ENCODE measurements at places on chromosomes 4 and X.

GRCh38 chr4:7956270-7956808 is 16.7 kb upstream of the AFAP1 start:
- DNase-seq = peak; percentile 79

DNA sequence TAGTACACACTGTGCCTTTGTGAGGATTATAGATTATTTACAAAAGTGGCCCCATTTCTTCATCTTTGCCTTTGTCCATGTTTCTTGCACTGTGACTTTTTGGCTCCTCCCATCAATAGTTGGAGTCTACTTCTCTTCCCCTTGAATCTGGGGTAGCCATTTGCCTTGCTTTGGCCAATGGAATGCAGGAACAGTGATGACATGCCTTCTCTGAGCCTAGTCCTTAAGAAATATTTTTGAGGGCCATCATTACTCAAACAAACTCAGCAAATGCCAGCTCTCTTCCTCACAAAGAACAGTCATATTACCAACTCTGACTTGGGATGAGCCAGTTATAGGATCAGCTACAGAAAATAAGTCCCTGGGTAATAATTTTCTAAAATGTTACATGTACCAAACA is 189.6 kb downstream of the FRMPD4 start:
- DNase-seq = no peak

DNA sequence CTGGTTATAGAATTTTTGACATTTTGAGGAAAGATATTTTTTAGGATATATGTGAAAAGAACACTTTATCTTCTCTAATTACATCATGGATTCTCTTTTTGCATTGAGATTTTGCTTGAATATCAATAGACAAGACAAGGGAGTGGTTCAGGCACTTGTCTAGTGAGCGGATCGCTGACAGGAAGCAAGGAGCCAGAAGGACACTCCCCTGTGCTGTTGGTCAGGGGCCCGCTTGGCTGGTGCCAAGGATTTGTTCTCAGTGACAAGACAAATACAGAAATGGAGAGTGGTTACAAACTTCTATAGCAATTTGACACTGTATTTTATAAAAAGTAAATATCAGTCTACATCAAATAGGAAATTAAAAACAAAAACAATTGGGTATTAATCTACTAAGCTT is 60.0 kb downstream of the SLC9B1 start:
- no peak for DNase-seq

DNA sequence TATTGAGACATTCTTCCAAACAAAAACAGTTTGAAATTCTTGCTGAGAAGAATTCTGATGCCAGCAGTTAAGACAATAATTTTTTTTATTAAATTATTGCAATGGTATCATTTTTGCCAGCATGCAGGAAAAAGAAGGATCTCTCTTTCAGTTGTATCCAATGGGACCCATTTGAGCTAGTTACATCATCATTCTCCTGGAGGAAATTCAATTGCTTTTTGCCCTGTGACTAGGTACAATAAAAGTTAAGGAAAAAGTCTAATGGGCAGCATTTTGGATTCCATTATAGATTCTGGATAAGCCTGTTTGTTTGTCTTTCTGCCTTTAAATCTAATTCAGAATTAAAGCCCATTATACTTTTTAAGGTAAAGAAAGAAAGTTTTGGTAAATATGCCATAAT is 10.5 kb upstream of the FRYL start:
- DNase-seq = no peak

DNA sequence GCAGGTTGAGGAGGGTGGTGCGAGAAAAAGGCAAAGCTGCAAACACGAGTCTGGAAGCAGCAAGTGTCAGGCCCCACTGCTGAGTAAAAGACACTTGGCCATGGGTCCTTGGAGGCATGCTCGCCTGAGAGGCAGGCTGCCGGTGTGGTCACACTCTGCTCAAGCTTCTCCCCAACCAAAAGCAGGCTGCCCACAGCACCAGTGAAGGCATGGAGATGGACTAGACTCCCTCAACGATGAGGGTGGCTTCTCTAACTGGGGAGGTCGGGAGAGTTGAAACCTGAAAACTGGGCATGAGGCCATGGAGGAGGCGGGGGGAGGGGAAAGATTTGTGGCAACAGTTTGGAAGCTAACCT is 86.5 kb downstream of the ATG4A start:
- no peak for DNase-seq

GRCh38 chr4:71429962-71430361 is 91.1 kb downstream of the SLC4A4 start:
- DNase-seq = no peak

- DNase-seq = no peak
These were observed 1.3 kb downstream of the TMEM164 start for GRCh38 chrX:110004215-110004614.

- DNase-seq = no peak
These were observed 41.8 kb upstream of the TXK start for GRCh38 chr4:48175806-48176205.

DNA sequence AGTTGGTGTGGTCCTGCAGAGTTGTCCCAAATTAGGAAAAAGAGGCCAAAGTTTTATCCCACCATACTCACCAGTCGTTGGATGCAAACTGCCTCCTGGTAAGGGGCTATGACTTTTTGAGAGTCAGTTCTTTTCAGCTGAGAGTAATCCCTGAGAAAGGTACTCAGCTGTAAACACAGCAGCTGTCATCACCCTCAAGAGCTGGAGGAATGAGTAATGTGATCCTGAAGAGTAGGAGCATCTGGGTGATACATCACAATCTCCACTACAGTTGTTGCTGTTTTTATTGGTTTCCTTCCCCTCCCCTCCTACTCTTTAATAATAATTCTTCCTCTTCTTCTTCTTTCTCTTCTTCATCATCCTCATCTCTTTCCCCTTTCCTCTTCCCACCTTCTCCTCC is 5.7 kb downstream of the MAGEE1 start:
- peak; percentile 9 for DNase-seq

DNA sequence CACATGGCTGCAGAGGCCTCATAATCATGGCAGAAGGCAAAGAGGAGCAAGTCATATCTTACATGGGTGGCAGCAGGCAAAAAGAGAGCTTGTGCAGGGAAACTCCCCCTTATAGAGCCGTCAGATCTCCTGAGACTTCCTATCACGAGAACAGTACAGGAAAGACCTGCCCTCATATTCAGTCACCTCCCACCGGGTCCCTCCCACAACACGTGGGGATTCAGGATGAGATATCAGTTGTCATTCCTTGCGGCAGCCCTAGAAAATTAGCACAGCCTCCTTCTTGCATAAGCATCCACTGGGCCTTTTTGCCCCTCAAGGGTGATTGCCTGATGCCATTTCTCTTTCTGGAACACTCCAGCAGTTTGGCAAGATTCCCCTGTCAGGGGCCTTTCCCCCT is 61.7 kb upstream of the STX18 start:
- no peak for DNase-seq

DNA sequence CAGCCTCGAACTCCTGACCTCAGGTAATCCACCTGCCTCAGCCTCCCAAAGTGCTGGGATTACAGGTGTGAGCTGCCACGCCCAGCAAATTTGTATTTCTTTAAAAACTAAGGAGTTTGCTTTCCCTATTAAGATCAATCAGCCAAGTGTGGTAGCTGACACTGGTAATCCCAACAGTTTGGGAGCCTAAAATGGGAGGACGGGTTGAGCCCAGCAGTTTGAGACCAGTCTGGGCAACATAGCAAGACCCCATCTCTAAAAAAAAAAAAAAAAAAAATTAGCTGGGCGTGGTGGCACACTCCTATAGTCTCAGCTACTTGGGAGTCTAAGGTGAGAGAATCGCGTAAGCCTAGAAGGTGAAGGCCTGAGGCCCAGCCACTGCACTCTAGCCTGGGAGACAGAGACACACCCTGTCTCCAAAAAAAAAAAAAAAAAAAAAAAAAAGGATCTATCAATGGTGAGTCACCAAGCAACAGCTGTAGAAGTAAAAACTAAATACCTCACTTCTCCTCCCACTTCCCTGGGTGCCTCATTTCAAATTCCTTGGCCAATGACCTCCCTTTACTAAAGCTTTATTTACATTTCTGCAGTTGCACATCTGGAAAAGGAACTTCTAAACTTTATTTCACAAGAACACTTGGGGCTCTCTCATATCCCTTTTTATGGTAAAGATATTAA is 54.5 kb downstream of the LDB2 start:
- DNase-seq = no peak

DNA sequence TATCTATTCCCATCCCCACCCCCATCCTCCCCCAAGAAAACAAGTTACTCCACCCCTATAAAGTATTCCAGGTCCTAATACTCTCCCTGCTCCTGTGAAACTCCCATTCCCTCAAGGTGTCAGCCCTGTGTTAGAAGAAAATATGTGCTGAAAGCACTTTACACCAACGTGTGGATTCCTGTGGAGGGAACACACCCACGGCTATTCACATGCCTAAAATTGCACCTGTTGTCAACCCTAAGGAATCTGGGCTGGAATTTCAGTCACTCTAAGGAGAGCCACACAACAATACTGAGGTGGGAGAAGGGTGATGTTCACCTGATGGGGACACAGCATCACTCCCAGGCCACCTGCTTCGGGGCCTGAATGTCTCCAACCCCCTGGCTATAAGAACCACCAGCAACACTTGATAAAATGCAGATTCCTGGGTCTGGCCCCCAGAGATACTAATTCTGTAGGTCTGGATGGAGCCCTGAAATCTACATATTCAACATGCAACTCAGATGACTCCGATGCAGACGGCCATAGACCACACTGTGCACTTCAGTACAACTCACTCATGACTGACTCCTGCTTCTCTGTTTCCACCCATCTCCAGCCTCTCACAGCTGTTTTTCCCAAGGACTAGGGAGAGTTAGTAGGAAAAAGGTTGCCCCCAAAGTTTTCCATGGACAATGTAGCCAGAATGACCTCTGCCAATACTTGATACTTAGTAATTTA is 15.8 kb downstream of the SCD5 start:
- DNase-seq = peak; percentile 48

DNA sequence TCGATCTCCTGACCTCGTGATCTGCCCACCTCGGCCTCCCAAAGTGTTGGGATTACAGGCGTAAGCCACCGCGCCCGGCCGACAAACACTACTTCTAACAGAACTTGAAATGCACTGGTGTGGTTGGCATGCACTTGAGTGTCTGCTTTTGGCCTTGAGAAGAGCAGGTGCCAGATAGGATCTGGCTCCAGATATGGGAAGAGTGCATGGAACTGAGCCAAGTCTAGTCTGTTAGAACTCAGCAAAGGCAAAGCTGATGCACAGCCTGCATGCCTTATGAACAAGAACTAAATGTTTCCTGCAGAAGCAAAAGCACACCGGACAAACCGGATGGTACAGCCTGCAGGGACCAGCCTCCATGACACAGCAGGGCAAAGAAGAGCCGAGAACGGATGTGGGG is 35.1 kb upstream of the TBL1X start:
- DNase-seq = peak; percentile 18

DNA sequence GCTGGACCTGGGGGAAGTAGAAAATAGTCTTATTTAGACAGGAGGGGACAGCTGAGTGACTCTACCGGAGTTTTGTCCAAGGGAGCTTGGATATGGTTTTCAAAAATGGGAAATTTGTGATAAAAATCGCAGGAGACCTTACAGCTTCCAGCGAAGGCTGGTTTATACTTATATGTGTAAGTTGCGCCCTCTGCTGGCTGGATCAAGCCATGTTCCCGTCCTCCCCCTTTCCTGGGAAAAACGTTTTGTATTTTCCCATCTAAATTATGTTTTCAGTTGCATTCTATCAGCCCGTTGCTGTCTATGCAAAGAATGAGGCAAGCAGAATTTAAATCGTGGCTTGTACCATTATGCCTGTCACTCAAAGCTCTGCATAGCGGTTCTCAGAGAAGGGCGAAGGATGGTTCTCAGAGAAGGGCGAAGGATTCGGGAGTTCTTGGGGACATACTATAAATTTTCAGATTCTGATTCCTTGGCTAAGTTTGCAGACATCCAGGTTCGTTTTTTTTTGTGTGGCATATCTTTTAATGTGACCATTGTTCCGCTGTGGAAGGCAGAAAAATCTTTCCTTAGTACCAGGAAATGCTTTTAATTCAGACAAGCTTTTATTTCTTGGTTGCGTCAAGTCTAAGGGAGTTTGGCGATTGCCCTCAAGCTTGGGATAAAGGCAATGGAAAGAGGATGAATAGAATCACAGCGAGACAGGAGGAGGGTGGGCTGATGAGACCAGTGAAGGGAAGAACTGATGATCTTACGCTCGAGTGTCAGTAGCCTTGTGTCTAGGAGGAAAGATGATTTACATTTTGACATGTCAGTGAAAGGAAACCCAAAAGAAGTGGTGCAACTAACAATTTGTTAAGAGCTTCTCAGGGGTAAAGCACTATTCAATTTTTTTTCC is 128.5 kb upstream of the ARX start:
- peak; percentile 57 for DNase-seq

All from SJCRH30 (cell line).